RWPE2 (cell line): ENCODE measurements at places on chromosomes 4 and X.

GRCh38 chr4:112381996-112382692 is 85.0 kb downstream of the ALPK1 start:
- no peak for DNase-seq
- H3K36me3 ChIP-seq = no peaks in the 10 kb centered on the region
- no peak overlapping the region for H3K27ac ChIP-seq
- H3K27me3 ChIP-seq = no peaks in the 10 kb centered on the region

- no peaks in the 10 kb centered on the region for H3K4me1 ChIP-seq
- H3K4me3 ChIP-seq = no peak overlapping the region
- H3K27me3 ChIP-seq = no peaks in the 10 kb centered on the region
- H3K27ac ChIP-seq = no peak overlapping the region
- H3K36me3 ChIP-seq = no peaks in the 10 kb centered on the region
Measured at GRCh38 chr4:40276546-40276945, 58.6 kb upstream of the CHRNA9 start.

GRCh38 chrX:111284631-111285293 is 14.5 kb upstream of the CAPN6 start:
- H3K27ac ChIP-seq = no peak overlapping the region
- H3K36me3 ChIP-seq = no peaks in the 10 kb centered on the region
- no peak overlapping the region for H3K4me3 ChIP-seq
- no peaks in the 10 kb centered on the region for H3K4me1 ChIP-seq

- H3K27me3 ChIP-seq = no peaks in the 10 kb centered on the region
- no peak for DNase-seq
- H3K4me1 ChIP-seq = peaks cover 6% of the 10 kb centered on the region
Measured at GRCh38 chrX:120791013-120791643, 84.5 kb downstream of the CT47B1 start.
